ENCODE measurements at places on chromosomes 11 and 22.

GRCh38 chr11:97943493-97943892 lies 1077.3 kb upstream of the CNTN5 start:
- DNase-seq = no peak

DNA sequence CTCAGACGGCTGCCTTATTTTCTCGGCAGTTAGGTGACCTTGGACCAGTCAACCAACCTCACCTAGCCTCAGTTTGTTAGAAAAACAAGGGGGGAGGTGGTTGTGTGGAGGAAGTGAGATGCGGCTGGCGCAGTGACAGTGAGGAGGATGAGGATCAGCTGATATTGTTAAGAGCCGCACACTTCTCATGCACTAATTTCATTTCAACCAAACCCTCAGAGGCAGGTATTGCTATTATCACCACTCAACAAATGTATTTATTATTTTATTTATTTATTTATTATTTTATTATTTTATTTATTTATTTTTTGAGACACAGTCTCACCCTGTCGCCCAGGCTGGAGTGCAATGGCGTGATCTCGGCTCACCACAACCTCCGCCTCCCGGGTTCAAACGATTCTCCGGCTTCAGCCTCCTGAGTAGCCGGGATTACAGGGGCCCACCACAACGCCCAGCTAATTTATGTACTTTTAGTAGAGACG lies 2.1 kb downstream of the LGALS1 start:
- DNase-seq = no peak

GRCh38 chr11:65658174-65659021 lies 4.3 kb downstream of the RELA start:
- no peak for DNase-seq

DNA sequence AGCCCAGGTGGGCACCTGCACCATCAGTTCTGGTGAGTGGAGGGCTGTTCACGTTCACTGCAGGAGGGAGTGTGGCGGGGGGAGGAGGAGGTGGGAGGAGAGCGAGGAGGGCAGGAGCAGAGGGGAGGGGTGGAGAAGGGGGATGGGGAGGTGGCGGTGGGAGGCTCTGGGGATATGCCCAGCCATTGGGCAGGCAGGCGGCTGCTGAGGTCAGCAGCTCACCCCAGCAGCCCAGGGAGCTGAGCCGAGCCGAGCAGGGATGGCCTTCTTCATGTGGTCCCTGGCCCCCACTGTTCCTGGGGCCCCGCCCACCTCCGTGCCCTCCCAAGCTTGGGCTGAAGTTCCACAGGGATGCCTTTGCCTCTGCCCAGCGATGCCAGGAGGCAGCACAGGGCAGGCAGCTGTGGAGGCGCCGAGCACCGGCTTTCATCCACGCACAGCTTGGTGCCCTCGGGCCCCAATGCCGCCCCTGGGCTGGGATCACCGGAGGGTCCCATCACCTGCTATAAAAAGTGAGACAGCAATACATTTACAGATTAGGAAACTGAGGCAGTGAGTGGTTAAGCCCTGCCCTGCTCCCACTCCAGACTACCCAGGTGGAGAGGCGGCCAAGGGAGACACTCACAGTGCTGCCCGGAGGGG lies 21.6 kb downstream of the RTN4R start:
- DNase-seq = no peak

DNA sequence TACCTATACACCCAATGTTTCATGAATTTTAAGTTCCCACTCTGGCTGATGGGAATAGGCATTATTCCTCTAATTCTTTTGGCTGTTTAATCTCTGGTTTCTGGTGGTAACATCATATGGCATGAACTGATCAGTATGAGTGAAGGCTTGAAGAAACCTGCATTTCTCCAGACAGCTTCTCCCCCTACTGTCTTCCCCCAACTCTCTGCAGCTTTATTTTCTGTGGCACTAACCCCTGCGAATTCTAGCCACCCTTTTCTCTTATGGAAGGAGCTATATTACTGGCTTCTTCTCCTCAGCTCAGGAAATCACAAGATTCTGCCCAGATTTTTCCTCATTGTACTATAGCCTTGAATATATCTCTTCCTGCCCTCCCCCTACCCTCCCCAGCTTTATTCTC lies 57.1 kb downstream of the CASP12 start:
- DNase-seq = no peak

DNA sequence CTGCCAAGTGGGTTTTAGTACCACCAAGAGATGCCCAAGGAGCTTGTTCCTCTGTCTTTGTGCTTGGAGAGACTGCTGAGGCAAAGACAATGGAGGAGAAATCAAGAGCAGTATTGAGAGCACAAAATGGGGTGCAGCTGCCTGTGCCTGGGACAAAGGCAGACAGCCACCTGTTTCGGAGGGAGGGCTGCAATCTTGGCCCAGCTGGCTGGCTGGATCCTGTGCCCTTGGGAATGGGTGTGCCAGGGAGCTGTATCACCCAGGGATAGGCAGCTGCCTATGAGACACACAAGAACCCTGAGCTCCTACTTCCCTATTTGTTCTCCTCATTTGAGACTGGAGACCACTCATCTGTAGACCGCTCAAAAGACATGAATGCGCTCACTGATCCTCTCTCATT lies 23.3 kb upstream of the CHRM4 start:
- DNase-seq = no peak

DNA sequence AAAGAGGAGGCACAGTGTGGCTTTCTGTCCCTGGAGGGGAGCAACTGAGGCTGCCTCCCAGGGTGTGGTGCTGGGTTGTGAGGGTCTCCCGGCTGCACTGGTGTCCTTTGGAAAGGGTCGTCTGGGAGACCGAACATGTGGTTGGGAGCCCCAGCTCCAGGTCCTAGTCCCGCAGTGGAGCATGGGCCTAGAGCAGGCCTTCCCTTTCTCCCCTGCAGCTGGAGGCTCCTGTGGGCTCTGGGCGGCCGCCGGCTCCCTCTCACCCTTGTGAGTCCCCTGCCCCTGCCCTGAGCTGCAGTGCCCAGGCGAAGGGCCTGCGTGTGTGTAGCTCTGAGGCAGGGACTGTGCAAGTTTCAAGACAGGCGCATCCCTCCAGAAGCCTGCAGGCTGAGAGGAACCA lies 1492.7 kb downstream of the BRD1 start:
- DNase-seq = no peak

DNA sequence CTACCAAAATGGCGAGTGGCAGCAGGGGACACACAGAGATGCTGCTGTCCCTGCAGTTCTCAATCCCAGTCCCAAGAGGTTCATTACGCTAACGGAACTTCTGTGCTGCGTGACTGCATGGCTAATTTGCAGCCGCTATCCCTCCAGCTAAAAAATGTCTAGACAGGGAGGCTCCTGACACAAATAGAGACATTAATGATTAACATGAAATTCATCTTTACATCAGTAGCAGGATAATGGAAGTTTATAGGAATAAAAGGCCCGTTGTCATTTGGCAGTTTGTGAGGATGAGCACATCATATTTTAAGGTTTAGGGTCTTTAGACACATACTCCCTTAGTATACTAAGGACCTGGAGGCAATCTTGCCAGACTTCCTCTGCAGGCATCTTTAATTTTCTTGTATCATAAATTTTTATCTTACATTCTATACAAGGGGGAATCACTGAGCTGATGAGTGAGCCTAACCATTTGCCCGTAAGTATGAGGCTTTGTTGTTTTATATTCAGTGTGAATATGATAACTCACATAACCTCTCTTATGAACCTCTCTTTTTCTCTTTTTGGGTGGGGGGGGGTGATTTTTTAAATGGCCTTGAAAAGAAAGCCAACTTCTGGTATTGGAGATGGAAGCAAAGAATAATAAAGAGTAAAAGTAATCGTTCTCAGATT lies 99.8 kb upstream of the OR9G4 start:
- no peak for DNase-seq

DNA sequence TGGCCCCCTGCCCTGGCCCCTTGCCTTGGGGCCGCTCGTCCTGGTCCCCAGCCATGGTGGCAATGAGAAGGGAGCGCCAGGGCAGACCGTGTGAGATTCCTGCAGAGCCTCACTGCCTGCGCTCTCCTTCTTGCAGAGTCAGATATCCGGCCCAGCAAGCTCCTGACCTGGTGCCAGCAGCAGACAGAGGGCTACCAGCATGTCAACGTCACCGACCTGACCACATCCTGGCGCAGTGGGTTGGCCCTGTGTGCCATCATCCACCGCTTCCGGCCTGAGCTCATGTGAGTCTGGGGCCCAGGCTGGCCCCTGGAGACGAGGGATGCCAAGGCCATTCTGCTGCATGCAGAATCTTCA lies 114.1 kb downstream of the MICAL2 start:
- peak; percentile 94 for DNase-seq

DNA sequence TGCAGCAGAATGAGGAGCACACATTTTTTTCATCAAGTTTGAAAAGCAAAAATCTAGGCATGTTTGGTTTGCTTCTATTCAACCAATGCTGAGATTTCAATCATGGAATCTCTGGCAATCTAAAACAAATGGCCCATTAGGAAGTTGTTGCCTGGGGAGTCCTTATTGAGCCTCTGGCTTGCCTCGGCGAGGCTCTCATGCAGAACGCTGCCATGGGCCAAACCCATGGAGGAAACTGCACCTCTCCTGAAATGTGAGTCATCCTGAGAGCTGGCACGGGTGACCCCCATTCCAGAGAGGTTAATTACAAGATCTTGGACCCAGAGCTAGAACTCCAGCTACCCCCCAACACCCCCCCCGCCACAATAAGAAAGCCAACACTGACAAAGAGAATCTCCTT lies 80.7 kb downstream of the MN1 start:
- no peak for DNase-seq

- DNase-seq = peak; percentile 69
These were observed 237.4 kb downstream of the TTC28 start for GRCh38 chr22:28442264-28442710.

- DNase-seq = peak; percentile 34
These were observed 8.3 kb upstream of the ARL14EP start for GRCh38 chr11:30314625-30315024.

DNA sequence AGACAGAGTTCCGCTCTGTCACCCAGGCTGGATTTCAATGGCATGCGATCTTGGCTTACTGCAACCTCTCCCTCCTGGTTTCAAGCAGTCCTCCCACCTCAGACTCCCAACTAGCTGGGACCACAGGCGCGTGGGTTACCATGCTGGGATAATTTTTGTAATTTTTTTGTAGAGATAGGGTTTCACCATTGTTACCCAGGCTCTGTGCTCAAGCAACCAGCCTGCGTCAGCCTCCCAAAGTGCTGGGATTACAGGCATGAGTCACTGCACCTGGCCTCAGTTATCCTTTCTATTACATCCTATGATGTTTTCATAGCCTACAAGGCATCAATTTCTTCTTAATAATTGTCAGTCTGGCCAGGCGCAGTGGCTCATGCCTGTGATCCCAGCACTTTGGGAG lies 36.5 kb downstream of the LRRC74B start:
- peak; percentile 25 for DNase-seq

DNA sequence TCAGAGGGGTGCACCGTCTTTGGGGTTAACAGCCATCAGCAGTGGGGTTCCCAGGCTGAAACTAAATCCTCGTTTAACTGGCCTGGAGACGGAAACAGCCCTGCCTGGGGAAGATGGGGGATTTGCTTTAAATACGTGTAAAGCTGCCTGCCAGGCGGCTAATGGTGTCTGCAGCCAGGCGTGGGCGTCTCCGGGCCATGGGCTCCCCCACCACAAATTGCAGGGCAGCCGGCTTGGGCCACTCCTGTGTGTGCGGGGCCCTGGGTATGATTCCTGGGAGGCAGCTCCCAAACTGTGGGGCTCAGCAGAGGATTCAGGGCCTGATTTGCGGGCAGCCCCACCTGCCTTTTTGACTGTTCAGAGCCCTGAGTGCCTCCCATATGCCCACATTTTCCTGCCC lies 110.5 kb downstream of the KCNQ1 start:
- no peak for DNase-seq

All from IMR-90 (cell line).